ENCODE measurements at places on chromosomes 11 and 22.

GRCh38 chr11:65206901-65207300 is 25.2 kb downstream of the CAPN1 start:
- no peak for DNase-seq

GRCh38 chr11:9176136-9176535 is 84.7 kb upstream of the SCUBE2 start:
- DNase-seq = no peak

GRCh38 chr11:90234977-90235376 is 12.1 kb upstream of the CHORDC1 start:
- DNase-seq = no peak

GRCh38 chr22:38481162-38481870 is 13.4 kb downstream of the KDELR3 start:
- DNase-seq = no peak

GRCh38 chr11:28963187-28963586 is 855.0 kb downstream of the METTL15 start:
- no peak for DNase-seq

- DNase-seq = no peak
These were observed 61.2 kb downstream of the GUCY1A2 start for GRCh38 chr11:106957030-106957482.

GRCh38 chr11:123707606-123708205 is 33.8 kb downstream of the ZNF202 start:
- DNase-seq = no peak

DNA sequence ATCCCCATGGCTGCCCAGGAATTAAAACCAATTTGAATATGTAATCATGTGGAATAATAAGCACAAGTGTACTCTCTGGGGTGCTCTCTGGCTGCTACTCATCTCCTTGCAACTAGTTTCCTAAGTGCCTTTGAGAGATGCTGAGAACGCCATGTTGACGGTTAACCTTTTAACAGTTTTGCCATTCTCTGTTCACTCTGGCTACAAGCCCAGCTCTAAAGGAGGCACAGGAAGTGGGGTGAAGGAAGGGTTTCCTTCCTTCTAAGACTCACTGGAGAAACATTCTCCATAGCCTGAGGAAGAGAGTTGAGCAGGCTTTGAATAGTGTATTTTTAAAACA is 122.0 kb upstream of the ZC3H12C start:
- no peak for DNase-seq

DNA sequence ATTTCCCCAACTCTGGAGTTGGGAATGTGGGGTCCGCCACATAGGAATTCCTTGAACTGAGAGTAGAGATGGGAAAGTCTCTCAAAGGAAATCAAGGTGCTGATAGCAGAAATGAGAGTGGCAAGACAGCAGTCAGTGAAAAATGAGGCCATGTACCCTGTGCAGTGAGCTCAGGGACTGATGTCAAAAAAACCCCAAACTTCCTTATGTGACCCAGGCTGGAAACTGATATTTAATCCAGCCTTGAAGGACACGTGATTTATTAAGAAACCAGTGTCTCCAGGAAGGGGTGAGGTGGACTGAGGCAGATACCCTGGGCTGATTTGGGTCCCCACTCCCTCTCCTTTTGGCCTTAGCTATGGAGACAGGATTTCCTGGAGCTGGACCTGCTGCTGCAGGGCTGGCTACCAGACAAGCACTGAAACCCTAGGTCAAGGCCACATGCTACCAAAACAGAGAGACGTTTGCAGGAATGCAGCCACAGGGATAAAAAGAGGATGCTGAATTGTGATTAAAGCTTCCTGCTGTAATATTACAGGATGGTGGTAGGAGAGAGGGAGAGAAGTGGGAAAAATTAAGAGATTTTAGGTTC is 25.3 kb upstream of the FCHSD2 start:
- DNase-seq = no peak

All from right atrium auricular region (tissue), 2 donors.